ENCODE measurements at places on chromosomes 7 and 10.

GRCh38 chr10:102261196-102261595 is 15.9 kb downstream of the GBF1 start:
- DNase-seq, result no peak

DNA sequence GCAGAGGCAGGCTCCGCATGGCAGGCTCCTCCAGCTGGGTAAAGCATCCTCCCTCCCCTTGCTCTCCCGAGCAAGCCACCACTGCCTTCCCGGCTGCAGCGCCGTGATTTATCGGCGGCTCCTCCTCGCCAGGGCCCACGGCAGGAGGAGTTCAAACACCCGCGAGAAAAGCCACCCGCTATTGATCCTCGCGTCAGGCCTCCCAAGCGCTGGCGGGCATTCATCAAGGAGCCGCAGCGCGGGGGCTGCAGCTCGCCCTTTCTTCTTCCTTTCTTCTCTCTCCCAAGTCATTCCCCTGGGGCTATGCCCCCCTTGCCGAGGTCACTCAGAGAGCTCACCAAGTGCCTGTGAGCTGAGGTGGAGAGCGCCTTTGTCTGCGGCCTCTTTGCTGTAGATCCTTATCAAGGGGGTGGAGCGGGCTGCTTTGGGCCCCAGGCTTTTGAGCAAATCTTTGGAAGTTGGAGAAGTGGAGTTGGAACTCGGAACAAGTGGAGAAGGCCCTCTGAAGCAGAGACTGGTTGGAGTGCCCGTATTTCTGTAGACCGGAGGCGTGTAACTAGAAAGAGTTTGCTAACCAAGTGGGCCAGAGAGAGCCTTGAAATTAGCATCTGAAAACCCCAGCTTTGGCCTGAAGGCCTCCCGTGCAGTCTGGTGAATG is 107.2 kb upstream of the PPIF start:
- no peak for DNase-seq

GRCh38 chr7:23467291-23467805 is 2.9 kb downstream of the IGF2BP3 start:
- DNase-seq, result no peak

GRCh38 chr10:114928818-114929217 is 9.2 kb upstream of the TRUB1 start:
- DNase-seq, result no peak

- no peak for DNase-seq
These were observed 2.6 kb downstream of the SCART1 start for GRCh38 chr10:133456041-133456951.

DNA sequence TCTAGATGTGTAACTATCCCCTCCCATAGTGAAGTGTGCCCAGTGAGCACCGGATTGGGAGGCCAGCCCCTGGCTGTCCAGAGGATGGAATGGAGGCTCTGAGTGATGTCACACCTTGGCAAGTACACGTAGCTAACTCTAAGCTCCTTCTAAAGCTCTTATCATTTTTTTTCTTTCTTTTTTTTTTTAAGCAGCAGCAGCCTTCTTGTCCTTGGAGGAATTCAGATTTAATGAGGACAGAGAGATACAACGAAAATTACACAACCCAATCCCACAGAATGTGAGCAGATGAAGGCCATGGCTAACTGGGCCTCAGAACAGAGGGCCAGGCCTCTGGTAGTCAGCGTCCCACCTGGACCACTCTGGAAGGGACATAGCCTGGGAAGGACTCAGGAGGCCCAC is 11.3 kb downstream of the TNS3 start:
- no peak for DNase-seq

- no peak for DNase-seq
These were observed 114.2 kb upstream of the DGKB start for GRCh38 chr7:15016766-15017165.

GRCh38 chr7:142440906-142441411 is 183.1 kb upstream of the PRSS58 start:
- no peak for DNase-seq

- no peak for DNase-seq
These were observed 47.0 kb upstream of the RPA3 start for GRCh38 chr7:7765422-7765821.

DNA sequence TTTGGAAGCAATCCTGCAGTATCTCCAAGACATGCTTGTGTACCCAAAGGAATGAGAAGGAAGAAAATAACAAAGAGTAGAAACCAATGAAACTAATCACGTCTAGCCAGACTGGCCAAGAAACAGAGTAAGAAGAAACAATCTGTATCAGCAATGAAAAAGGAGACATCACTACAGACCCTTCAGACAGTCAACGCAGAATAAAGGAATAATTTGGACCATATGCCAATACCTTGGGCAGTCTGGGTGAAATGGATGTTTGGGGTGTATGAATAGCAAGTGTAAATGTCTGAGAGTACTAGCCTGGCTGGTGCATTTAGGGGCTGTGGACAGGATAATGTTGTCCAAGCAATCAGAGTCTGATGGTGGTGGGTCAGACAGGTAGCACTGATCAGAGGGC is 61.1 kb downstream of the SLC29A4 start:
- DNase-seq, result no peak

DNA sequence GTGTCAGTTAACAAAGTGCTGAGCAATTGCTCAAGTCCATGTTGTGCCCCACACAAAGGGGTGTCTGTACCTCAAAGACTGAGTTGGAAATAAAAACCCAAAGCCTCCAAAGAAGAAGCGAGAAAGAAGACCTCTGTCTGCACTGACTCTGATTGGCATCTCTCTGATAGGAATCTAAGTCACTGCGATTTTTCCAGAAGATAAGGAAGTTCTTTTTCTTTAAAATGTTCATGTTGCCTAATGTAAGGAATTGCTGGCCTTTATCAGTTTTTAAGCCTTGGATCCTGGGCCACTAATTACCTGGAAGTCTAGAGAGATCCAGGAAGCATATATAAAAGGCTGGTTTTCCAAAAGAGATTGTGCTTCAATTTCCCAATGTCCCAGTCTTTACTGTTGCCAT is 24.1 kb upstream of the MET start:
- no peak for DNase-seq

DNA sequence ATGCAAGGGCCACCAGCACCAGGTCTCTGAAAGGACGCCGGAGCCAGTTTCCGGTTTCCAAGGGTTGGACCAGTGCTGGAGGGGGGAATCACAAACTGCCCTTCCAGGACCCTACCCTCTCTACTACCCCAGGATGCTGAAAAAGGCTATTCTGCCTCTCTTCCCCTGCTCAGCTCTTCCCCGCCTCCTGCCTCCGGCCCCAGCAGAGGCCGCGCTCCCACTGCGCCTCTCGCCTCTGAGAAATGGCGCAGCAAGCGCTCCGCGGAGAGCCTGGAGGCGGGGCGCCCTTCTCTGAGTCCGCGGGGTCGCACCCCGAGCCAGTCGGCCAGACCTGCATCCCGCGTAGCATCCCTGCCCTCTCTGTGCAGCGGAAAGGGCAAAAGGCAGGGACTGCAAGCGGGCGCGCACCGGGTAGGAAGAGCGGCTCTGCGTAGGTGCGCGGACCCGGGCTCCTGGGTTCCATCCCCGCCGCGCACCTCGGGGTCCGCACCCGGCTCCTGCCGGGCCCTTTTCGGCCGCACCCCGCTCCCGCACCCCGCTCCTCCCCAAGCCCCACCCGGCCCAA is 476 bp upstream of the RET start:
- no peak for DNase-seq

Measured in stimulated activated CD8-positive, alpha-beta memory T cell treated with anti-CD3 and anti-CD28 coated beads, Interleukin-15, amount 100 ng/mL, for 48 hours (primary cell).